T47D (cell line): ENCODE measurements at places on chromosomes 3 and 15.

- no peak for DNase-seq
These were observed 28.8 kb upstream of the SKOR1 start for GRCh38 chr15:67796196-67797127.

DNA sequence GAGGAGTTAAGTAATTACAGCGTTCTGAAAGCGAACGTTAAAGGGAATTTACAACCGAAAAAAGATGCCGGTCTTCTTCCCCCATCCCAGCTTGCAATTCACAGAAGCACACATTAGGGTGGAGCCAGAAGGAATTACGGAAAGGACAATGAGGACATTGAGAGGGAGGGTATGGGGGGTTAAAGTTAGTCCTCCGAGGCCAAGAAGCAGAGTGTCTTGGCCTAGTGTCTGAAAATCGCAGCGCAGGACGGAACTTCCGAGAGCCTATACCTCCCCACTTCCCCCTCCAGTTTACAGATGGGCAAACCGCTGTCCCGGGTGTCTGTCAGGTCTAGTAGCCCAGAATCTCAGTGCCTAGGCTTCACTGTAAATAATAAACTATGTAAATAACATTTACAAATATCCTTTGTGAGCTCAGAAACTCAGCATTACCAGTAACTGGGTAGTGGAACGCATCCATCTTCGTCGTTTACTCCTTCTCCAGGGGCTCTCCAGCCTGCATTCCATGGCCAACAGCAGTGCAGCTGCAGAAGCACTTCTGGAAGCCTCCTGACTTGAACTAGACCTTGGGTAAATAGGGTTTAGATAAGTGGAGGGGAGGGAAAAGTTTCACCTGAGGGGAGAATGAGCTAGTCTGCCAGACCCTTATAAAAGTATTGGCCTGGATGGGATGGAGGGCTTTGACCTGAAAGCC, 922 bp downstream of the ADPRH start:
- DNase-seq = no peak

DNA sequence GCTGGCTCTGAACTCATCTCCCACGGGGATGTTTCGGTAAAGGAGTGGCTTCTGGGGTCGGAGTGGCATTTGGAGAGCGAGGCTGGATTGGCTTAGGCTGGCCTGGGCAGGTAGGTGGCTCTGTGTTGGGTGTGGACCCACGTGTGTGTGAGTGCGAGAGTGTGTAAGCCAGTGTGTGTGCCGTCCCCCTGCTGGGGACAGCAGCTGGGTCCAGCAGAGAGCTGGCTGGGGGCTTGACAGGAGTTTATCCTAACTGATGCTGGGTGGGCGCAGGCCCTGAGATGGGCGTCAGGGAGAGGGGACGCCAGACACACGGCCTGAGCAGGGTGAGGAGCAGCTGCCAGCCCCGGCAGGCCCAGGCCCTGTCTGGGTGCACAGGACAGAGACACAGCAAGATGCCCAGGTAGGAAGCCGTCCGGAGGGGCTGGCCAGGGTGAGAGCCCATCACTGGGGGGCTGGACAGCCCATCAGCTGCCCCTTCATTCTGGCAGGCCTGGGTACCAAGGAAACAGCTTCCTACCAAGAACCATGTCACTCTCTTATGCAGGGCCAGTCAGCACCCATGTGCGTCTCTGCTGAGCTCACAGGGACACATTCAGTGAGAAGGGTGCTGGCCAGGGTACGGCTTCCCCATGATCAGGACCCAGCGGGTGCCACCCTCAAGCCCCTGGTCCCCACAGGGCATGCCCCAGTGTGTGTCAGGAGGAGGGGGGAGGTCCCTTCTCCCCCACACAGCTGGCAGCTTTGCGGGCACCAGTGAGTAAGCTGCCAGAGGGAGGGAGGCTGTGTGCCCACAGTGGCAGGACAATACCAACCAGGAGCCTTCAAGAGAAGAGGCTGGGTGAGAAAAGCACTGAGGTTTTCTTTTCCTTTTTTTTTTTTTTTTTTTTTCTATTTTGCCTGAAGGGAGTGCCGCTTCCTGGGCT, 1.1 kb downstream of the PAK6 start:
- no peak for DNase-seq

DNA sequence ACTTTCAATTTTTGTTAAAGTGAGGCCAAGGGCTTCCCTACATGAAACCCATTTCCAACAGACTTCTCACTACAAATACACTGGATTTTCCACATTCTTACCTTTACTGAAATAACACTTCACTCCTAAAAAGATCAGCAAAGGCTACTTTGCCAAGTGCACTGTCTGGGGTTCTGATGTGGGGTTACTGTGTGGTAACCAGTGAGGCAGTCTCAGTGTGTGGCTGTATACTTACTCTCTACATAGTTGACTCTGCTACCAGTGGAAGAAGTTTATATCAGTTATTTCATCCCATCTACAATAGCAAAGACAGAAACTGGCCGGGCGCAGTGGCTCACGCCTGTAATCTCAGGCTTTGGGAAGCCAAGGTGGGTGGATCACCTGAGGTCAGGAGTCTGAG, 5.6 kb downstream of the WDR82 start:
- no peak for DNase-seq

DNA sequence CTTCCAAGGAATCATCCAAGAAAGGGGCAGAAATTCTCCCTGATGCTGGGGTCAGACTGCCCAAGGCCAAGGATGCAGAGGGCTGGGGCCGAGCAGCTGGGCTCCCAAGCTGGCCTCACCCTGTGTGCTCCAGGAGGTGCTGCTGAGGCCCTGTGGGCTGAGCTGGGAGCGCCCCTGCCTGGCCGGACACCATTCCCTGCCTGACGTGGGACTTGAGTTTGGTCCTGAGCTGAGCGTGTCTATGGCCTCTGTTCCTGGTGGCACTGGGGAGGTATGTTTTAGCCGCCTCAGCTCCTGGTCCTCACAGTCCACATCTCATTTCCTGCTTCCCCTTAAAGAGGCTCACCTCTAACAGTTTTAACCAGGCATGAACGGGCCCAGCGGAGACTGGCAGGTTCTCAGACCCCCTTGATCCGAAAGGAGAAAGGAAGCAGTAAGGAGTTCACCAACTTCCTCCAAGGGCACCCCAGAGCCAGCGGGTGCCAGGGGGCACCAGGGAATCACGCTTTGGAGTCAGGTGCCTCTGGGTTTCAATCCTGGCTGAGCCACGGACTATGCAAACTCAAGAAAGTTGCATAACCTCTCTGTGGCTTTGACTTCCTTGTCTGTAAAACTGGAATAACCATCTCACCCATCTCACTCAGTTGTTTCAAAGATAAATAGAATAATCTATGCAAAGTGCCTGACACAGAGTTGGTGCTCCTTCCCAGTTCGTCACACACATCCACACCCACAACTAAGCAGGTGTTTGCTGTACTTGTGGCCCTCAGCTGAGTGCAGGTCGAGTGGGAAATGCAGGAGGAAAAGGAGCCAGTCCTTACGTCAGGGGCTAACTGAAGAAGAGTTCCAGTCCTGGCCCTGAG, 48.6 kb downstream of the SLC12A8 start:
- peak; percentile 55 for DNase-seq

DNA sequence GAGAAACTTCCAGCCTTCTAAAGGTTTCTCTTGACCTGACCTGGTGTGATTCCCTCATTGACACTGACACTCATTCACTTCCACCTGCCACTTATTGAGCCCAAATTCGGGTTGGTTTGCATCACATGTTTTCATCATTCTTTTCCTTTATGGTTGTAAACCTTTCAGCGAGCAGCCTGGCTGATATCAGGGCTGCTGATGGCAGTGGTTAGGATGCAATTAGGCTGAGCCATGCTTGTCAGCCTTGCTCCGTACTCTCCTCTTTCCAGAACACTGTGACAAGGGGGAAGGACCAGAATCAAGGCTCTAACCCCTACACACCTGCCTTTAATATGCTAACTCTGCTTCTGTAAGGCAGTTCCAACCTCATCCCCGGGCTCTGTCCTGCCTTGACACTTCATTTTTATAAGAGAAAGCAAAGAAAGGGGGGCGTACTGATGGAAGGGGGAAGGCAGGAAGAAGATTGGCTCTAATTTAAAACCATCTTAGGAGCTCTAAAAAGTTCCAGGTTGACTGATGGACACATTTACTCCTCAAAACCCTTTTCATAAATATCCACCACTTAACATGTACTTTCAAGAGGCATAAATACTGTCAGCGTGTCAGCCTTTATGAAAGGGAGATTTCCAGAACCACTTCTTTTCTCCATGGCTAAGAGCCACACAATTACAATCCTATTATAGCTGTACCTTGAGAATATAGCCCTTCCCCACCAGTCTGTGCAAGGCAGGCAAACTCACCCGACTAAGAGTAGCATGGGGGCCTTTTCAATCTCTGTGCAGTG, 5.7 kb downstream of the NMNAT3 start:
- DNase-seq = no peak

- no peak for DNase-seq
These were observed 15.3 kb downstream of the OR4F15 start for GRCh38 chr15:101827257-101827656.

GRCh38 chr15:43186003-43186353, 775 bp downstream of the CCNDBP1 start:
- peak; percentile 41 for DNase-seq

GRCh38 chr15:75532413-75533250, 46.5 kb downstream of the PTPN9 start:
- peak; percentile 75 for DNase-seq

GRCh38 chr15:48858401-48858800, 19.5 kb upstream of the EID1 start:
- DNase-seq = no peak

GRCh38 chr3:62566022-62566557, 192.7 kb upstream of the FEZF2 start:
- DNase-seq = no peak

GRCh38 chr3:65196663-65197062, 508.9 kb upstream of the ADAMTS9 start:
- peak; percentile 22 for DNase-seq

- peak; percentile 47 for DNase-seq
These were observed 129.6 kb downstream of the FMN1 start for GRCh38 chr15:33064878-33065277.

GRCh38 chr3:12294885-12295580, 6.2 kb downstream of the PPARG start:
- no peak for DNase-seq

GRCh38 chr15:80492874-80493273, 88.7 kb downstream of the ARNT2 start:
- DNase-seq = no peak
